ENCODE measurements at places on chromosomes 5 and 9.

GRCh38 chr5:60504342-60504741, 195.6 kb downstream of the DEPDC1B start:
- no peak for DNase-seq

- DNase-seq = peak; percentile 60
Observed at GRCh38 chr5:105885266-105885665, 1785.5 kb downstream of the EFNA5 start.

- peak; percentile 46 for DNase-seq
Observed at GRCh38 chr9:109616571-109617120, 118.5 kb upstream of the PTPN3 start.

DNA sequence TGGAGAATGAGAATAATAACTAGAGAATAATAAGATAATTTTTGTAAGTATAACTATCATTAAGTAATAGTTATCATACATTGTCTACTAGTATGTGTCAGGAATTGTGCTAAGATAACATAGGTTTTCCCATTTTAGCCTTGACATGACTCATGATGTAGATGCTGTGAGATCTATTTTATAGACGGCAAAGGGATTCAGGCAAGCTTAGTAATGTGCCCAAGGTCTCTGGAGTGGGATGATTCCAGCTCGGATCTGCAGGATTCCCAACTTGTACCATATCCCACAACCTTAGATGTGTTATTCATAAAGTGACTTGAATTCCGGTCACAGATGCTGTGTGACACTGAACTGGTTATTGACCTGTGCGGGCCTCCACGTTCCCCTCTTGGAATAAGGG, 51.5 kb downstream of the IL31RA start:
- peak; percentile 23 for DNase-seq

DNA sequence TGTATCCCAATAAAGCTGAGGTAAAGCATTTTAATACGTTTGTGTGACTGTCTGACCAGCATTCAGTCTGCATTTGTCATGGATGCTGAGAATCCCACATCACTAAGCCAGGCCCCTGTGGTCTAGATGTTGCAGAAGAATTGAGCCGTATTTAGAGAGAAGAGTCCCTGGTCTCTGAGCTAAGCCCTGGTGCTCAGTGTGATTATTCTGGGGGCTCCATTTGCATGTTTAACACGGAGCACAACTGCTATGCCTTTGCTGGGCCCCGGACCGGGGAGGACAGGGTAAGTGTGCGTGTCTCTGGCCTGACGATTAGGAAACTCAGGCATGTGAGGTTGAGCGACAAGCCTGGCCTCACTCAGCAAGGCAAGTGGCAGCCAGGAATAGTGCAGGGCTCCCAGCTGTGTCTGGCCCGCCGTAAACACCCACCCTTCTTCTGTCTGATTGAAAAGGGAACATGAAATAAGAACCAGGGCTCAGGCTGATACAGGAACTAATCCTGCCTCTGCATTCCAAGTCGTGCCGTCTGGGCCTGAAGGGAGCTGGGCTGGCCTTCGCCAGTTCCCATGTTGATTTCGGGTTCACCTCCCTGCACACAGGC, 22.3 kb downstream of the FAM78A start:
- peak; percentile 64 for DNase-seq

DNA sequence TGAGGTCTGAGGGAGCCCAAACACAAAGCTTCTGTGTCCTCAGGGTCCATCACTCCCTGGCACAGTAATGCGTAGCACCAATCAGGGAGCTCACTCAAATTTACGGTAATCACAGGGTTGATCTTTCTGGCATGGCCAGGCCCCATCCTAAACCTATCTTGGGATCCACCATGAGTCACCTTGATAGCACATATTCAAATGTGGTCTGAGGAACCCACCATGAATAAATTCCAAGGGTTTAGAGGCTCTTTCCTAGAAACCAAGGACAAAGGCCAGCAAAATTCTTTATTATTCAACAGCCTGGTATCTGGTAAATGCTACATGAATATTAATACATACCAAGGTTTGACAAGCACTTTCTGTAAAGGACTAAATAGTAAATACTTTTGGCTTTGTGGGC, 254.5 kb downstream of the TLR4 start:
- DNase-seq = no peak

- DNase-seq = peak; percentile 98
Observed at GRCh38 chr5:65142511-65143011, 339.2 kb downstream of the ADAMTS6 start.

GRCh38 chr9:73054091-73054490, 97.6 kb upstream of the ANXA1 start:
- no peak for DNase-seq

GRCh38 chr5:175606409-175606808, 51.5 kb upstream of the HRH2 start:
- no peak for DNase-seq

DNA sequence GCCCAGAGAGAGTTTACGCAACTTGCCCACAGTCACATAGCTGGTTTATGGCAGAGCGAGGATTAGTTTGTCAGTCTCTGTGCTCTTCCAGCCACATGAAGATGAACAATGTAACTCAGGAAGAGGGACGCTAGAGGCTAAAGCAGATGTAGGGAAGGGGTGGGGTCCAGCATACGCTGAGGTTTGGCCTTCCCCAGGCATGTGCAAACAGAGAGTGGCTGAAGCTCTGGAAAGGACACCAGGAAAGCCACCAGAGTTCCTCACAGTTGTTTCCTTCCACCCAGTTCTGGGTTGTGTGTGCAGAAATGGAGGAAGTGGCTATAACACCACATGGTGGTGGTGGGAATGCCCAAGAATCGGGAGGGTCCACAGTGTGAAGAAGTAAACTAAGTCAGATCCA, 60.0 kb downstream of the SNX18 start:
- DNase-seq = no peak

- no peak for DNase-seq
Observed at GRCh38 chr9:117414906-117415331, at the start of gene ASTN2. ASTN2 (minus strand) TSS chr9:117415057; CDS start chr9:117414938, 119 bp downstream.

DNA sequence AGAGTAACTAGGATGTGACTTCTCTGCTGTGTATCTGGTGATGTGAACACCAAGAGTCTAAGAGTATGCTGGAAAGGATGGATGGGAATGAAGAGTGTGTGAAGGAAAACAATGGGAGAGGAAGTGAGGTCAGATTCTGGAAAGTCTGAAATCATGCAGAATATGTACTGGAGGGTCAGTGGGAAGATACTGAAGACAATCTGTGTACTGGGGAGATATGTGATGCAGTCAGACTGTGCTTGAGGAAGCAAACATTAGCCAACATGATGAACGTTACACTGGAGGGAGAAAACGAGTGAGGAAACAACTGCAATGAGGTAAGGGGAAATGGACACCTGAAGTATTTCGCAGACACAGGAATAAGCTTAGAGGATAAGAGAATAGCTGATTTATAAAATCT, 105.7 kb downstream of the NR3C1 start:
- DNase-seq = no peak

DNA sequence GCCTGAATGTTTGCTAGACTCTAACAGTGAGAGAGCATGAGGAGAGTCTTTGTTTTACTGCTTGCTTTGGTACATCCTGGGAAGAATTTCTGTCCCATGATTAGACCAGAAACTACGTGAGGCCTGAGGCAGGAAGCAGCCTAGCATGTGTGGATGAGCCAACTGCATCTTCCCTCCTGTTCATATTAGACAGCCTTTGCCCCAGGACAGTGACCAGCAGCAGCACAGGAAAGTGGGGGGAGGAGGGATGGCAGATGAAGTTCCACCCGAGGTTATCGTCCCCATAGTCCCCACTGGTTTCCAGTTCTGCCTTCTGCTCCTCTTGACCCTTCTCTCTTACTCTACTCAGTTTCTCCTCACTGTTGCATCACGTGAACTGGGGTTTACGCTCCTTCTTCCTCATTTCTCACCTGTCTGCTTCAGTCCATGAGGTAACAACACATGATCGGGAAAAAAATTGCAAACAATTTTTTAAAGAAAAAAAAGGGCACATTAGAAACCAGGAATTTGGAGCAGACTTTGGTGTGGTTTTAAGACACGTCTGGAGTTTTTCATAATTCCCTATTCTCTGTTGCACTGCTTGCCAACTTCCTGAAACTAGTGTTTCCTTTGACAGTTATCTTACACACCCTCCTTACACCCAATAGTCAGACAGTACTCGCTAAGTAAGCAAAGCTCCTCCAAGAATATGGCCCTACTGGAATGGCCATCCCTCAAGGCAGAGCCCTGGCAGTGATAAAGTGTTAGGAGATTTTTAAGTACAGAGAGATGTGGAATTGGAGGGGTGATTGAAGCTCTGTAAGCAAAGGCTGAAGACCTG, 84.1 kb downstream of the SNX18 start:
- no peak for DNase-seq

DNA sequence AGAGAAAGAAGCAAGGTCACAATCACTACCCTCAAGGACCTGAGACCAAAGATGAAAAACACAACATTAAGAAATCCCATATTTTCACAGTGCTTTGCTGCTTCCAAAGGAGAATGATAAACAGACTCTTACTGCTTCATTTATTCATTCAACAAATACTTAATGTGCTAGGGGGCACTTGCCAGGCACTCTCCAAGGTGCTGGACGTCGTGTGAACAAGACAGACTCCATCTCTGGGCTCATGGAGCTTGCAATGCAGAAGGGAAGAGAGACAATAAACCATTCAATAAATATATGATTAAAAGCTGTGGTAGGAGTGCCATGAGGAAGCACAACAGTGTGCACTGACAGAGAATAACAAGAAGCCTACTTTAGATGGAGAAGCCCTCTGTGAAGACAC, 327.7 kb downstream of the CDK5RAP2 start:
- no peak for DNase-seq

DNA sequence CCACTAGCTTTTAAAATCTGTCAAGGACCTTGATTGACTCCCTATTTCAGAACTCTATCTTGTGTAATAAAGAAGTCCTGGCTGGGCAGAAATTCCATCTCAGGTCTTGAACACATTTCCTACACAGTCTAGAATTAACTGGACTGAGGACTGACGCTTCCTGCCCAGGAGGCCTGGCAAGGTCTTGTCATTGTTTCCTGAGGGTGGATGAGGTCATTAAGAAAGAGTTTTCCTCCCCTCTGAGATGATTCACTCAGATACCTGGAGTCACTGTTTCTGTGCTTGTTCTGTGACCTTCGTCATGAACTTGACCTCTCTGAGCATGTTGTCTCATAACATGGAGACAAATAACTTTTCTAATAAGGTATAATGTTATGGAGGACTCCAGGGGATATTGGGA, 10.0 kb downstream of the MTAP start:
- DNase-seq = no peak

- no peak for DNase-seq
Observed at GRCh38 chr9:125467116-125467740, 205.6 kb downstream of the GAPVD1 start.

GRCh38 chr9:16344343-16344742, 526.1 kb downstream of the BNC2 start:
- DNase-seq = peak; percentile 96

GRCh38 chr9:4964540-4964939, 20.5 kb upstream of the JAK2 start:
- DNase-seq = no peak

GRCh38 chr9:2755285-2755684, 38.0 kb downstream of the KCNV2 start:
- no peak for DNase-seq

- peak; percentile 52 for DNase-seq
Observed at GRCh38 chr5:82174128-82174918, 103.8 kb downstream of the RPS23 start.

DNA sequence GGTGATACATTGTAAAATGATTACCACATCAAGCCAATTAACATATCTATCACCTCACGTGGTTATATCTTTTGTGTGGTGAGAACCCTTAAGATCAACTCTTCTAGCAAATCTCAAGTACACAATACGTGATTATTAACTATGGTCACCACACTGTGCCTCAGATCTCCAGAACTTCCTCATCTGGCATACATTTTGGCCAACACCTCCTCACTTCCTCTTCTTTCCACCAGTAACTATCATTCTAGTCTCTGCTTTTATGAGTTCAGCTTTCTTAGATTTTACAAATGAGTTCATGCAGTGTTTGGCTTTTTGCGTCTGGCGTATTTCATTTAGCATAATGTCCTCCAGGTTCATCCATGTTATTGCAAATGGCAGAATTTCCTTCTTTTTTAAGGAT, 35.8 kb downstream of the PRKACG start:
- DNase-seq = no peak

DNA sequence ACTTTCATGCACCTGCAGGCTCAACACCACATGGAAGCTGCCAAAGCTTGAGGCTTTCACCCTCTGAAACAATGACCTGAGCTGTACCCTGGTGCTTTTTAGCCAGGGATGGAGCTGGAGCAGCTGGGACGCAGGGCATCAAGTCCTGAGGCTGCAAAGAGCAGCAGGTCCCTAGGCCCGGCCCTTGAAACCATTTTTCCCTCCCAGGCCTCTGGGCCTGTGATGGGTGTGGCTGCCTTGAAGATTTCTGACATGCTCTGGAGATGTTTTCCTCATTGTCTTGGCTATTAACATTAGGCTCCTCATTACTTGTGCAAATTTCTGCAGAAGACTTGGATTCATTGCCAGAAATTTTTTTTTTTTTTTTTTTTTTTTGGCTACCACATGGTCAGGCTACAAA, 30.3 kb upstream of the GHR start:
- DNase-seq = no peak

- no peak for DNase-seq
Observed at GRCh38 chr9:76521906-76522305, 62.9 kb downstream of the GCNT1 start.

- DNase-seq = no peak
Observed at GRCh38 chr5:140225396-140225795, 50.4 kb downstream of the CYSTM1 start.

GRCh38 chr5:56169281-56169680, 63.8 kb downstream of the ANKRD55 start:
- DNase-seq = peak; percentile 81

DNA sequence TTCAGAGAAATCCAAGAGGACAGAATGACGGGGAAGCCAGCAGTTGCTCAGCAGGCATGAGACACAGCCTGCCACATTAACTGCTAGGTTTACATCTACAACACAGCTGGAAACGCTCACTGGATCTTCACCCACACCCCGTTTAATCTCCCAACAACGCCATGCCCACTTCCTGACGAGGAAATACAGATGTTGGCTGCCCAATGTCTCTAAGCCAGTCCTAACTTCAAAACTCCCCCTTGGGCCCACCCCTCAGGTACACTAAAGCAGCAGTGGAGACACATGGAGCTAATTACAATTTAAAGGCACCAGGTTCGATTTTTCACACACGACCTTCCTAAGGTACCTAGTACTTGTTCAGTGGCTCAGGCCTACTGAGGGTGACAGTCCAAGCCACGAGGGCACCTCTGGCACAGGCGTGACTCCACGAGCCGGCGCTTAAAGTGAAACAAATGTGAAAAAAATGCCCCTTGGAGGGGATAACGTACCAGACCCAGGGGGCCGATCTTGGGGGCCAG, 904 bp downstream of the RPL12 start:
- DNase-seq = no peak

DNA sequence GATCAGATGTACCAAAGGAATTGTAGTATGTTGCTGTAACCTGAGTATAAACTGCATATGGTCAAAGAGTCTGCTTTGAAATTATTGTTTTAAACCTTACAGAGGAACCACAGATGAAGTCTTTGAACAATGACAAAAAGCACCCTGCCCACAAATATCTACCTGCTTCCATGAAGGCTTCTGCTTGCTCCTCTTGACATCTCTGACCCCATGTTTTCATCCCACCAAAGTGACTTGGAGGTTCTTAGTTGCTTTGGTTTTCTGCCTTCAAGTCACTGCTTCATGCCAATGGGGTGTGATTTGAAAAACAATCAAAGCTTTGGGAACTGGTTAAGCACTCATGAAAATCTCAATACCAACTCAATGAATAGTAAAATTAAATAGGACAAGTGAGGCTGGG, 194.6 kb upstream of the ACTBL2 start:
- no peak for DNase-seq

GRCh38 chr9:16640649-16641048, 229.8 kb downstream of the BNC2 start:
- DNase-seq = no peak
